Stimulated activated CD4-positive, alpha-beta T cell treated with anti-CD3 and anti-CD28 coated beads, Interleukin-15, amount 100 ng/mL, for 48 hours (primary cell): ENCODE measurements at places on chromosomes 7 and 10.

DNA sequence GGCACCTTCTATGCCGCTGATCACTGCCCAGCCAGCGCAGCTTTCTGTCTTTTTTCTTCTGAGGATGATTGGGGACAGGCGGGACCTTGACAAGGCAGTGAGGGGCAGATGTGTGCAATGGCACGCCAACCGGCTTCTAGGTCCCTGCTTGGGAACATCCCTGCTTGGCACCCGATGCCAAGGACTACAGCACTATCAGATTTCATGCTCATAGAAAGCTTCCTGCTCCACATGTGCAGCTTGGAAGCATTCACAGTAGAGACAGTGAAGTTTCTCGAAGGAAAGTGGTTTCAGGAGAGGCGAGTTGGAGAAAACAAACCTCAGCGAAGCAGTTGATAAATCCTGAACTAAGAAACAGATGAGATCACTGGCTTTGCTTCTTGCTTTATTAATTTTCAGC, 267.5 kb upstream of the HABP2 start:
- DNase-seq, result no peak

DNA sequence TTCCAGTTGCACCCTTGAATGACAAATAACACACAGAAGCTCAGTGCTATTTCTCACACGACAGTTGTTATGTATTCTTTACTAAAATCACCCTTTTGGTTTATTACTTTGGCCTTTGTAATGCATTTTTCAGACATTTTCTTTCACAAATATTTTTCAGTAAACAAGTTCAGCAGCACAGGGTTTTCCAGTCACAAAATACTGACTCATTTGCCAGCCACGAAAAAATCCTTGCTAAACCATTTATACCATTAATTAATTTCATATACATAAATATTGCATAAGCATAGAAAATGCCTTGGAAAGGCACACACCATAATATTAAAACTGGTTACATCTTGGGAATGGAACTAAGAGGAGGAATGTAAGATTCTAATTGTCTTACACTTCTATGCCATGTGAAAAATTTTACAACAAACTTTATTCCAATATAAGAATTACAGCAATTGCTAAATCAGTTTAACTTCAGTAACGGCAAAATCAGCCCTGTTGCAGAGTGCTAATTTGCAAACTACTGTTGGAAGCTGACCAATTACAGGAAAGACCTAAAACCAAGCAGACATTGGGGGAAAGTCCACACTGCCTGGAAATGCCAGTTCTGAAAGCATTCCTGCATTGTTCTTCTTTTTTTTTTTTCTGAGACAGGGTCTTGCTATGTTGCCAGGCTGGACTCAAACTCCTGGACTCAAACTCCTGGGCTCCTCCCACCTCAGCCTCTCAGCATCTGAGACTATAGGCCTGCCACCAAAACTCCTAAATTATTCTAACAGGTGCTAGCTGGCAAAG, 31.6 kb upstream of the PBLD start:
- DNase-seq, result no peak

DNA sequence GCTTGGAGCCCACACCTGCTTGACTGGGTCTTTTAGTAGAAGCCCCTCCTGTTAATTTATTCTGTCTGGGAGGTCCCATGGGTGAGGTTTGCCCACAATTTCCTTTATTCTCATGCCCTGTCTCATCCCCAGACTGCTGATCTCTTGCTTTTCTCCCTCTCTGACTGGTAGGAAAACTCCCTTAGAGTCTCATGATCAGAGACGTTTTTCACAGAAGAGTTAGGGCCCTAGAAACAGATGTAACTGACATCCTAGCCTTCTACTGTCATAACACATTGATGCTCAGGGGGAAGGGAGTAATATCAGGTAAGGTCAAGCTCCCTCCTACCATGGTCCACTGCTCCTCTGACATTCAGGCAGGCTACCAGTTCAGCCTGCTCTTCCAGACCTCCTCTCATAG, 43.7 kb upstream of the WASL start:
- DNase-seq, result no peak

GRCh38 chr10:97037365-97038361, 148.1 kb downstream of the SLIT1 start:
- DNase-seq, result peak; percentile 55

- no peak for DNase-seq
Observed at GRCh38 chr7:18399436-18400235, 95.9 kb upstream of the HDAC9 start.

GRCh38 chr10:122435212-122435827, 19.1 kb upstream of the ARMS2 start:
- no peak for DNase-seq

GRCh38 chr10:71717551-71717951, 2.0 kb downstream of the C10orf105 start:
- DNase-seq, result no peak

GRCh38 chr10:29105516-29106215, 183.2 kb upstream of the LYZL1 start:
- DNase-seq, result no peak

GRCh38 chr10:32199714-32200394, 143.6 kb upstream of the KIF5B start:
- no peak for DNase-seq

DNA sequence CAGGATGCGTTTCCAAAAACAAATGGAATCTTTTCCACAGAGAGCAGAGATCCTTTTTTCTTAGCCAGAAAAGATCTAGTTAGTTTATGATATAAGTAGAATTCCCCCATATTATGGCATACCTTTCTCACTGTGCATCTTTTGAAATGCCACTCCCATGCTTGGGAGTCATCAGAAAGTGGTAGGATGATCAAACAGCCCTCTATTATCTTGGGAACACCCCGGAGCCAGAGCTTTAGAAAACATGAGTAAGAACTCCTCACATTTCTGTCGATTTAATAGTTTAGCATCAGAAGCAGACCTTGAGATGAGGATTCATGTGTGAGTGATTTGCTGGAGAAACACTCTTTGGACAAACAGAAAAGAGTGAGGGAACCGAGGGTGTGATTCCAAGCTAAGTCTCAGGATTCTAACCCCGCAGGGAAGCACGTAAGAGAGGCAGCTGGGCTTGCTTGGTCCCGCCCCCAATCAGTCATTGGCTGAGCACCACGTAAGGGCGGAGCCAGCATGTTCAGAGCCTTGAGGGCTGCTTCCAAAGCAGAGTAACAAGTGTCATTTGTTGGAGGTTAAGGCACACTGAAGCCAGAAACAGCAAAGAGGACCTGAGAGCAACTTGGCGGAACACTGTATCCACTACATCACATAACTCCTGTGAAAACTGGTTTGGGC, 43.7 kb upstream of the NXPH1 start:
- DNase-seq, result no peak
